ENCODE measurements at places on chromosomes 6 and 20.

- DNase-seq, result no peak
Measured at GRCh38 chr6:5506149-5506548, 244.8 kb downstream of the FARS2 start.

DNA sequence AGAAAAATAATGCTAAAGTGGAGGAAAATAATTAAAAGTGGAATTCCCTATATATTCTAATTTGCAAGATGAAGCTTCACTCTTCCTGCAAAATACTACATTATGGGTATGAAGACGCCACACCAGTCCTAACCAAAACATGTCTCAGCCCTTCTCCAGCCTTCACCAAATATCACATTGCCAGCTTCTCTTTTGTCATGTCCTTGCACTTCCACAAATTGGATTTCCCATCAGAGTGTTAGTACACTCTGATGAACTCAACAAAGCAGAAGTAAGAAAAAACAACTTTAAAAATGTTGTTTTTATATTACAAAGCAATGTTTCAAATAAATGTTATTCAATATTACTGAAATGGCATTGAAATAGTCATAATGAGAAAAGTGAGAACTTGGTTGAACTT, 62.4 kb upstream of the RNF146 start:
- DNase-seq, result no peak

GRCh38 chr20:59145924-59146779, 17.5 kb upstream of the ZNF831 start:
- peak; percentile 79 for DNase-seq

DNA sequence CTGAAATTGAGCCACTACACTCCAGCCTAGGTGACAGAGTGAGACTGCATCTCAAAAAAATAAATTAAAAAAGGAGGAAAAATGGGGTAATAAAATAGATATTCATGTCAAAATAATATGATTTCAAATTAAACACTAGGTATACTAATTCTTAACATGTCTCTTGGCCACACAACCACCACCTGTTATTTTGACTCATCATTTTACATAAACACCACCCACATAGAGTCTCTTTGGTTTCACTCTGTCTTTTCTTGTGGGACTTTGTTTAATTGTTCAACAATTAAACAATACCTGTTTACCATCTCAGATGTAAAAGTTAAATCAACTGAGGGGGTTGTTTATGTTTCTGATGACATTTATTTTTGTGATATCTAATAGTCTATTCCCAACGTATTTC, 476.8 kb upstream of the ADGRB3 start:
- DNase-seq, result no peak

DNA sequence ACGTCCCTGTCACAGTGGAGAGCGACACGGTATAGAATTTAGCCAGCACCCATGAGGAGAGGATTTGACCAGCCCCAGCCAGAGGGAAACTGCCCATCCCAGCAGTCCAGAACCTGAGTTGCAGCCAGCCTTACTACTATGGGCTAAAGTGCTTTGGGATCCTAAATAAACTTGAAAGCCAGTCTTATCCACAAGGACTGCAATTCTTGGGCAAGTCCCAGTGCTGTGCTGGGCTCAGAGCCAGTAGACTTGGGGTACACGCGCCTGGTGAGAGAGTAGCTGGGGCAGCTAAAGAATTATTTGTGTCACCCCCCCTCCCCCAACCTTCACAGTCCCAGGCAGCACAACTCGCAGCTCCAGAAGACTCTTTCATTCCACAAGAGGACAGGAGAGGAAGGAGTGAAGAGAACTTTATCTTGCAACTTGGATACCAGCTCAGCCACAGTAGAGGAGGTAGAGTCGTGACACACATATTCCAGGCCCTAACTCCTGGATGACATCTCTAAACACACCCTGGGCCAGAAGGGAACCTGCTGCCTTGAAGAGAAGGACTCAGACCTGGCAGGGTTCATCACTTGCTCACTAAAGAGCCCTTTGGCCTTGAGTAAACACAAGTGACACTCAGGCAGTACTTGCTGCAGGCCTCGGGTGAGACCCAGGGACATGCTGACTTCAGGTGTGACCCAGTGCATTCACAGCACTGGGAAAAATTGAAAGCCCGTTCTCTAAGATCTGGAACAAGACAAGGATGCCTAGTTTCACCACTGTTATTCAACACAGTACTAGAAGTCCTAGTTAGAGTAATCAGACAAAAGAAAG, 100.3 kb downstream of the REV3L start:
- no peak for DNase-seq

DNA sequence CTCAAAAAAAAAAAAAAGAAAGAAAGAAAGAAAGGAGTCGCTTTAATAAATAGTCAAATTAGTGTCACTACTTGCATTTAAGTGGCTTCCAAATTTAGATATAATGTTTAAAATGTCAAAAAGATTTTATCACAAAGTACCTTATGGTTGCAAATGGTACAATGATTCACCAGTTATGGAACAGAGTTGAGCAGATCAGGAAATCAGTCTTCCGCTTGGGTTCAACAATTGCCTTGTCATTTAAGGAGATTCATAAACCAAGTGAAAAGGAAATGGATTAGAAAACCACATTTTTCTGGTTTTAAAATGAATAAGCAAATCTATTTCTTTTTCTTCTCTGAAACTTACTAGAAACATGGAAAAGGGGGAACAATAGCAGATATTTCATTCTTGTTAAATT, 94.8 kb upstream of the PTPRT start:
- DNase-seq, result no peak

- no peak for DNase-seq
Measured at GRCh38 chr20:34164381-34164984, 52.4 kb upstream of the EIF2S2 start.

- no peak for DNase-seq
Measured at GRCh38 chr6:72798196-72798595, 176.3 kb downstream of the KCNQ5 start.

- DNase-seq, result no peak
Measured at GRCh38 chr20:21706261-21707195, 1.1 kb downstream of the PAX1 start.

DNA sequence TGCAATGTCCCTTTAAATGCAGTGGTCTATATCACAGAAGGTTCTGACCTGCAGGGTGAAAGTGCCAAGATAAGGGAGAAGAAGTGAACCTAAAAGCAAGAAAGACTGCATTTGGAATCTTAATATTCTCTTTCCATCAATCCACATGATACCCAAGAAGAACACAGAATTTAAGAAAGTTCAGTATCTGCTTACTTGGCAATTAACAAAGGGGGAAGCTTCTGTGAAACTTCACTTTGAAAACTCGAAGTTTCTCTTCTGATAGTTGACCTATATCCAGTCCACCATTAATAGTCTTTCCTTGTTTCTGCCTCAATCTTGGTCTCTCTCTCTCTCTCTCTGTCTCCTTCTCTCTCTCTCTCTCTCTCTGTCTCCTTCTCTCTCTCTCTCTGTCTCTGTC, 592.0 kb downstream of the UTRN start:
- DNase-seq, result no peak

DNA sequence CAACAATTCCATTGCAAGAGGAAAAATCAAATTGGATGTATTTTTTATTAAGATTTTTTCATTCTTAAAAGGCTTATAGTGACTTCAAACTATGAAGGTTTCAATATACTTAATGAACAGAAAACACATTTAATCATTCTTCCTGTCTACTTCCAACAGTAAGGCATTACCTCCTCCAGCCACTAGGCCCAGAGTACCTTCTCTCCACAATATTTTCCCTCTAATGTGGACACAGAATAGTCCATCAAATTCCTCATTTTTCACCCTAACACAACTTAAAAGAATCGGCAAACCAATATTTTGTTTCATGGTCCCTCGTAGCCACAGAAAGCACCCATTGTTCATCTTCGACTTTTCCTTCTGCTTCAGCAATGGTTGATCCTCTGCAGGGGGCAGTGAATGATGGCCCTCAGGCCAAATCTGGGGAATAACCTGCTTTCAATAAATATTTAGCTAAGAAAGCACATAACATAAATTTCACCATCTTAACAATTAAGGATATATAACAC, 335.4 kb upstream of the ID4 start:
- no peak for DNase-seq

DNA sequence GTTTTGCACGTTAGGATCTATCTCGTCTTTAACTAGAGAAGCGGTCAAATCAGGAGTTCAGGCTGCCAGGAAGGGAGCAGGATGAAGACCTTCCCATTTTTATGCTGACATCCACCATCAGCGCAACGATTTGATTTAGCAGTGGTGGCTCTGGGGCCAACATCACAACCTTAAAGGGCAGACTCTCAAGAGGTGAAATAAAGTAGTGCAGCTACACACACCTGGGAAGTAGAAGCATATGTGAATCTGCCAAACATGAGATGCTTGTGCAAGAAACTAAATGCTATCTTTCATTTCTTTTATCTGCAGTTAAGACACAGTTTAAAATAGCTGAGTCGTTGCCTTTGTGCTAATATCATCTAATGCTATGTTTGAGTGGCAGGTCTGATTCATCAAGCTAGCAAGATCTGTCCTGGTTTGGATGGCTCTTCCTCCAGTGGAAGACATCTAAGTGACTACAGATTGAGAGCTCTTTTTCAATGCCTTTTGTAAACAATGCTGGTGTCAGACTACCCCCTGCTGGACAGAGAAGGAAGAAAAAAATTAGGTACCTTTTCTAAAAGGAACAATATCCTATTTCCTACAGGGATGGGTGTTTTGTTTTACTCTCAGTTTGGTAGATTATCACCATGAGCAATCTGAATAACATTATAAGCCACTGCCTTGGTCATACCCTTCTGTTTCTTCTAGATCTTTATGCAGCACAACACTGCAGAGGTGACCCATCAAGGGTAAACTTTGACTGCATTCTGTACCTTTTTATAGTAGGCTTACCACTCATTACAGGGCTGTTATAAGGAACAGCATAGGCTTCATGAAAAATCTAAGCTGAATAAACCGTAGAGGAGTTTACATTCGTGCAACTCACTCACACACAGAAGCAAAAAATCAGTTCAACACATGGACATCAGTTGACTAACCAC, 171.6 kb upstream of the FBXL4 start:
- no peak for DNase-seq

- DNase-seq, result no peak
Measured at GRCh38 chr6:42967228-42967627, 6.7 kb downstream of the GNMT start.

GRCh38 chr6:14321992-14322772, 204.6 kb downstream of the CD83 start:
- DNase-seq, result no peak
